ENCODE measurements at places on chromosomes 12 and 14.

- no peak for DNase-seq
Observed at GRCh38 chr12:55946553-55946952, 15.6 kb downstream of the DGKA start.

DNA sequence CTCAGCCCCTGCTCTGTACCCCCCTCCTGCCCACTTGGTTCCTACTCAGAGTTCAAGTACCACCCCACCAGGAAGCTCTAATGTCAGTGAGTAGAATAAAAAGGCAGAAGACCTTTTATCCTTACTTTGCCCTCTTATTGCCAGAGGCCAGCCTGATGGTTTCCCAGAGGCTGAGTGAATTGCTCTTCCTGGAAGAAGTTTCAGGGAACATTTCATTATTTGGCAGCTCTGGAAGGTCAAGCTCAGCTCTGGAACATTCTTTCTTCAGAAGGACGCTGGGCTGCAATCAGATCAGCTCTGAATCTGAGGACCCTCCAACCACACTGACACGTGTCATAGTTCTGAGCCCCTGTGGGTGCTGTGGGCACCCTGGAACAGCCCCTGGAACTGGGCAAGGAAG, 188.9 kb downstream of the ETV6 start:
- DNase-seq: no peak

DNA sequence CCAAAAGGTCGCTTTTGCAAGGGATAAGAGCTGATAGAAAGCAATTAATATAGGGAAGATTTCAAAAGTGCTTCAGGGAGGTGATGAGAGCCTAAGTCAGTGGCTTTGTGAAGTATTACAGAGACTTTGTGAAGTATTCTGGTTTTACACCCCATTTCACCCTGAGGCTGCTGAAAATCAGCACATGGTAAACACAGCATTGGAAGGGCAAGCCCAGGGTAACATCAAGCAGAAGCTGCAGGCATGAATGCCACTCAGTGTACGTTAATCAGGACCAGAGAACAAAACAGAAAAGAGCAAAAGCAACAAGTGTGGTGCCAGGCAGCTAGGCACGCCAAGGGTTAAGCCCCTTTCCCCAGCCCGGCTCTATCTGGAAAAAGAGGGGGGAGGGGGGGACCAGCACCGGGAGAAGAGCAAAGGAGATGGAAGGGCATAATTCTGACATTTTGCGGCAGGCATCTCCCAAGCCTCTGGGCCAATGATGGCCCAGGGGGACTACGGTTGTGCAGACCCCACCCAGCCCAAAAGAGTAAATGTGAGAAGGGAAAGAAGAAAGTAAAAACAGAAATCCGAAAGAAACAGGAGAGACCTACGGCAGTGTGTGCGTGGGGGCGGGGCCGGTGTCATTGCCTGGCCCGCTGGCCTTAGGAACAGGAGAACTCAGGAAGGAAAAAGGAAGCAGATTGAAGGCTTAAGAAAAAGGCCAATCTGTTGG, 58.9 kb downstream of the DHRS2 start:
- DNase-seq: no peak

DNA sequence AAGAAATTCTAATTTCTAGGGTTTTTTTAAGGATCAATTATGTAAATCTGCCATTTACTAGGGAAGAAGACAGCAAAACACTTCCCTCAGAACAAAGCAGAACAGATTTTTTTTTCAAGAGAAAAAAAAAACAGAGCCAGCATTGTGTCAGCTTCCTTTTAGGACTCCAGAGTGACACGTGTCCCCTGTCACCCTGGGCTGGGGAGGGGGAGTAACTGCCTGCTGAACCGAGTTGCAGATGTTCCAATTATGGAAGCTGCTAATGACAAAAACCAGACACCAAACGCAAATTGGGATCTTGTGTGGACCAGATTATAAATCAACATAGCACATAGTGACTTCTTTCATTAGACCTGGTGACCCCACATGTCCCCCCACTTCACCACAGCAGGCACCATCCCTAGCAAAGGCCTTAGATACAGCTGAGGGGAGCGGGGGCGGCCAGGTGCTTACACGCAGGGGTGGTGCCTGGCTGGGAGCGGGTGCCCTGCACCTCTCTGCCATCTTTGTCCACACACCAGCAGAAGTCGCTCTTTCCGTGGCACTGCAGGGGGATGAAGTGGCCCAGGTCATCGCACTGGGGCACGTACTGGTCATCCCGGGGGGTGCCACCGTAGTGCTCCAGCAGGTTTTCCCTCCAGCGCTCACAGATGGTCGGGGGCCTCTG, 25.4 kb downstream of the RTRAF start:
- DNase-seq: no peak

DNA sequence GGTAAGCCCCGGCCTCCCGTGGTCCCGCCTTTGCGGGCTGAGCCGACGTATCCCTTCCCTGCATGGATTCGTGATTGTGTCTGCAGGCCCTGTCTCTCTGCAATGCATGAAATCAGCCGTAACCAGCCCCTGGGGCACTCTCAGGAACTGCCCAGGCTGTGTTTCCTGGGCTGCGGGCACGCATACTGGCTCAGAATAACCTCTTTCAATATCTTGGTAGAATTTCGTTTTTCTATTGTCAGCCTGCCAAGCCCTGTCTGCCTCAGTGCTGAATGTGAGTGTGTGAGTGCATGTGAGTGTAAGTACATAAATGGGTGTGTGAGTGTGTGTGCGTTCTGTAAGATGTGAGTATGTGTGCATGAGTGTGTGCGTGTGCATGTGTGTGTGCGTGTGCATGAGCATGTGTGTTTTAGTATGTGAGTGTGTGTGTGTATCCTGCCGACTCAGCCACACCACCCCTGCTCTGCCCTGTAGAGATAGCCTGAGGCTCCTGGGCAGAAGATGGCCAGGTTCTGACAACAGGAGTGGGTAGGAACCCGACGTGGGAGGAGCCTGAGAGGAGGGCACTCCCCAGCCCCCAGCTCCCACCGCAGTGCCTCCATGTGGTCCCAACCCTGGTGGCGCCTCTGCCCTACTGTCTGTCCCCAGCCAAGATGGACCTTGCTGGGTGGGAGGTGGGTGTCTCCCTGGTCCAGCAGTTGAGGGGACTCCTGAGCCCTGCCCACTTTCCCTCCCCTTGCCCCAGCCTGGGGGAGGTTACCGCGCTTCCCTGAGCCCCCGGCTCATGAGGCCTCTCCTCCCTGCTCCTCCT, 268.8 kb downstream of the ADGRD1 start:
- DNase-seq: no peak

- no peak for DNase-seq
Observed at GRCh38 chr12:74071182-74071581, 466.5 kb upstream of the ATXN7L3B start.

- DNase-seq: no peak
Observed at GRCh38 chr12:31752450-31752849, 23.6 kb upstream of the AMN1 start.

DNA sequence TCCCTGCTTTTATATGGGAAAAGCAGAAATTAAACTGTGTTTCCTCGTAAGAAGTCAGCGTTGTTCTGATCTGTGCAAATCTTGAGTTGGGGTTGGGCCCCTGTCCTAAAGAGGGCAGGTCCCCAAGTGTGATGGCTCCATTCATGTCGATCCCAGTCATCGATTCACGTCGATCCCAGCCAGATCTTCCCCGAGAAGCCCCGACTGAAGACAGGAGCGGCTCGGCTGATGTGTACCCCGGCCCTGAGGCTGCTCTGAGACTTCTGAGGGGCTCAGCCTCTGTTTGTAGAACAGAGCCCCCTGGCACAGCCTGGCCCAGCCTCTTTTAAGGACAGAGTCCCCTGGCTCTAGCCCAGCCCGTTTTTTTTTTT, 9.3 kb downstream of the PGAM5 start:
- DNase-seq: no peak

GRCh38 chr14:30559638-30560091, 707 bp downstream of the G2E3 start:
- no peak for DNase-seq

DNA sequence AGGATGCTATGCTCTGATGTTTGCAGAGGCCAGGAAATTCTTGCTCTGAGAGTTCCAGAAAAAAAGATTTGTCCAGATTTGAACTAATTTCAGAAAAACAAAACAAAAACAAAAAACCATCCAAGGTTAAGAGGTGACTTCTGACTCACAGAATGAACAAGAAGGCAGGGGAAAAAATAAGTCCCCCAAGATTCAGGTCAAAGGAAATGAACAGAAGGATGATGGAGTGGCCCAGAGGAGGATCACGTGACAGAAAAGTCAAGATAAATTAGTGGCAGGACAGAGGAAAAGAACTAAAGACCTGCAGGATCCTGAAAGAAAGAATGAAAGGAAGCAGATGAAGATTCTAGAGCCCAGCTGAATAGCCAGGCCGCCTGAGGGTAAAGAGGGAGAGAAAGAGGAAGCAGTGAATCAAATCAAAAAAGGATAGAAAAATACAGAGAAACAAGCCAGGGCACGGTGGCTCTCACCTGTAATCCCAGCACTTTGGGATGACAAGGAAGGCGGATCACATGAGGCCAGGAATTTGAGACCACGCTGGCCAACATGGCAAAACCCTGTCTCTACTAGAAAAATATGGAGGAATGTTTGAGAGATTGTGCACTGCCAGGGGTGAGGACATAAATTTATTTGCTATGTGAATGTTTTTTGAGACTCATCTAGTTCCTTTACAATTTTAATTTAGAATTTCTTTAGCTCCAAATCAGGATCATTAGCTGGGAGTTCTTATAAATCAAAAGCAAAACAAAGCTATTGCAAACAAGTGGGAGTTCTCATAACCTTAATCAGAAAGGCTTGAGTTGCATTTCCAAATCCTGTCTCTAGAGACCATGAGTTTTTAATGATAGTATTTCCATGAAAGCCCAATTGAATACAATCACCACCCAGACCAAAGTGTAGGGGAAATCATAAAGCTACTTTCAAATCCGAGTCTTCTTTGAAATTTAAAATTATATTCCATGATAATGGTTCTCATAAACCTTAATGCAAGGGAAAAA, 217.1 kb upstream of the PLEKHG7 start:
- DNase-seq: no peak

Data from CD4-positive, alpha-beta T cell treated with Interleukin-1 beta for 1 hour (primary cell).